ENCODE measurements at places on chromosomes 16 and 17.

- DNase-seq: no peak
Measured at GRCh38 chr17:37086948-37087347, 138.2 kb downstream of the AATF start.

DNA sequence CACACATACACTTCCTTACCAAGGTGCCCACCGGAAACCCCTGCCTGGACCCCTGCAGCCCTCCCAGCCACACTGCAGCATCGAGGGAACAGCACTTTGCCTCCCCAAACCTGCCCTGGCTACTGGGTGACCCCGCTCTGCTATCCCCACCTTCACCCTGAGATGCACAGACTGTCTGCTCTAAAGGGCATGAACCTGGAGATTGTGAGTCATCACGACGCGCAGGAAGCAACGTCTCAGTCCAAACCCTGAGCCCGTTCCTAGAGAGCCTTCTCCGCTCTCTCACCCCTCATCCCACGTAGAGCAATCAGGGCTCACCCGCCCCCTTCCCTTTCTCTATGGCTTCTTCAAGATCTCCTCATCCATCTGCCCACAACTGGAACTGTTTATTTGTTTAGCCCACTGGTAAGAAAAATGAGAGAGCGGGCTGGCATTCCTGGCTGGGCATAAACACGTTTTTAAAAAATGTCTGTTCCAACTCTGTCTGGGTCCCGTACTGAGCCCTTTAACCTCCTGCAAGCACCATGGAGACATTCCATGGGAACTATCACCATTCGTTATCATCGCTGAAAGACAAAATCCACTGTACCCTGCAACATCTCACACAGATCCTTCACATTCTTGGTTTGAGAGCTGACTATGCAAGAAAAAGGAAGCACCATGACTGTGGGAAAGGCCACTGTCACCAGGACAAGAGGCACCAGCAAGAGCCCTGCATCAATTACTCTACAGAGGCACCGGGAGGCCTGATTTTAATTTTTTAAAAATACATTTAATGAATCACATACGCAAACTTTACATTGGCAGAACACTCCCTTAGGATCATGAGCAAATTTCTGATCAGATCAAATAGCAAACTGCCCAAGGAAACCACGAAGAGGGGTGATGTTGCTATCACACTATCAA, 28.2 kb downstream of the ZFHX3 start:
- no peak for DNase-seq

DNA sequence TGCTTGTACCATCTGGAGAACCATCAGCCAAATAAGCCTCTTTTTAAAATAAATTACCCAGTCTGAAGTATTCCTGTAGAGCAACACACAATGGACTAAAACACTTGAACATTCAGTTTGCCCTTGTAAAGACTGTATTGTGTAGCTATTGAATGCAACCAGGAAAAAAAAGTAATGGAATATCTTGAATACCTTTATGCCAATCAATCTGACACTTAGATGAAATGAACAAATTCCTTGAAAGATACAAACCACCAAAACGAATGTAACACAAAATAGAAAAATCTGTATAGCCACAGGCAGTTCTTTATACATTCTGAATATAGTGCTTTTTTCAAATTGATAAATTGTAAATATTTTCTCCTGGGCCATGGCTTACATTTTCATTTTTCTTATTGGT, 63.3 kb upstream of the KCNJ16 start:
- DNase-seq: no peak

- no peak for DNase-seq
Measured at GRCh38 chr16:27353853-27354252, 40.1 kb downstream of the IL4R start.

- no peak for DNase-seq
Measured at GRCh38 chr16:87471278-87472141, 21.3 kb downstream of the ZCCHC14 start.

GRCh38 chr16:81863630-81864352, 84.7 kb downstream of the PLCG2 start:
- DNase-seq: no peak
